ENCODE measurements at places on chromosomes 7 and 10.

DNA sequence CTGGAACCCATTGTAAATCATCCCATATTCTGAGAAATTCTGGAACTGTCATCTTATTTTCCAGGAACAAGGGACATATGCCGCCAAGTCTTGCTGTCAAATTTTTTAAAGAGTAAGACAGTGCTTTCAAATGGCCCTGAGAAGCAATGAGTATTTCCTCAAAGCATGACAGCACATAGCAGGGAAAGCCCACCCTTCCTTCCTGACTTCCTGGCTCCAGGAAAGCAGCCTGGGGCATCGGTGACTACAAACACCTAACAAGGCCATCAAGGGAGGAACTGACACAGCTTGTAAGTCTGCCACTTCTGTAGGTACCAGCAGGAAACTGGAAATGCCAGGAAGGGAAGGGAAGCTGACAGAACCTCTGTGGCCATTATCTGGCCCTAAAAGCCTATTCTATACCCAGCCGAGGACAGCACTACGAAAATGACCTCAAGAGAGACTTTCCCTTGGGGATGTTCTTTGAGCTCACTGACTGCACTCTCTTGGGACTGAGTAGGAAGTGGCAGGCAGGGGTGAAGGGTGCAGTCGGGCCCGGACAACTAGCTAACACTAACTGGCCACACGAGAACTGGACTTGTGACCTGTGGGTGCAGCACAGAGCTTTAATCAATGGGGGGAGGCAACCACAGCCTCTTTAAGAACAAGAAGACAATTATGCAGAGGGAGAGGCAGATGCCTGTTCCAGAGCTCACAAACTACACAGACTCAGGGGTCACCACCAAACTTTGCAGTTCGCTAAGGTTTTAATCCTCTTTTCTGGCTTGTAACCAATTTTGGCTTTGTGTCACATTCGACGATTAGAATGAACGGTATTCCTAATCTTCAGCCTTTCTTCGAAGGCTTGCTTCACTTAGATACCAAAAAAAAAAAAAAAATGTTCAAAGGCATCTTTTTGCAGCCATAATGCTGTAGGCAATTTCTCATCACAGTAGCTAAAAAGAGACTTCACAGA lies 52.0 kb downstream of the GRB10 start:
- DNase-seq, result no peak

DNA sequence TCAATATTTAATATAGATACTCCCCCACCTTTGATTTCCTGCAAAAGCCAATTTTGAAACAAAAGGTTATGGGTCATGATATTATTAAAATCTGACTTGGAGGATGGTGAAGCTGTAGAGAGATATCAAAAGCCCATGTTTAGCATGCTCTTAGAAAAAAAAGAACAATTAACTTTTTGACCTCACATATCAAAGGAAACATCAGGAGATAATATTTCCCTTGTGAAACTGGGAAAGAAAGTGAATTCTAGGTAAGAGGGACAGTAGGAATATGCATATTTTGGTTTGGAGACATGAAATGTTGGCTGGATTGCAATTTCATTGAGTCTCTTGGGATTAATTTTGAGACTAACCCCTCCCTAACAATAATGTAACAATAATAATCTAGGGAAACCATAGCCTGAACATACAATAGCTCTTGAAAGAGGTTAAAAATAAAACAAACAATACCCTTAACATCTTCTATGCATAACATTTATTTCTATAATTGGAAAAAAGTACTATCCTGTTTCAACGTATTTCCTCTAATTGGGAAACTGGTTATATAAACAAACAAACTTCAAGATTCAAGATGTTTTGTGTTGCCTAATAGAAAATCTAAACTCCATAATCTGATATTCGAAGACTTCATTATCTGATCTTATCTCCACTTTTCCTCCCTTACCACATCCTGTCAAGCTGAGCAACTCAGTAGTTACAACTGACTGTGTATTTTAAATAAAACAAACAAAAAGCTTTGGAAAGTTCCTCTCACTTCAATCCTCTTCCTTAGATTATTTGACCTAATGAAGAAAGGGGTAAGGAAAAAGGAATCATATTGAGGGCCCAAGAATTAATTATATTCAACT lies 14.8 kb downstream of the TMEM26 start:
- no peak for DNase-seq

- DNase-seq, result no peak
Measured at GRCh38 chr7:40571796-40572195, 437.0 kb downstream of the SUGCT start.

- DNase-seq, result no peak
Measured at GRCh38 chr7:47844311-47844710, 104.0 kb downstream of the PKD1L1 start.

GRCh38 chr7:34315032-34315431 lies 343.0 kb upstream of the NPSR1 start:
- DNase-seq, result no peak

DNA sequence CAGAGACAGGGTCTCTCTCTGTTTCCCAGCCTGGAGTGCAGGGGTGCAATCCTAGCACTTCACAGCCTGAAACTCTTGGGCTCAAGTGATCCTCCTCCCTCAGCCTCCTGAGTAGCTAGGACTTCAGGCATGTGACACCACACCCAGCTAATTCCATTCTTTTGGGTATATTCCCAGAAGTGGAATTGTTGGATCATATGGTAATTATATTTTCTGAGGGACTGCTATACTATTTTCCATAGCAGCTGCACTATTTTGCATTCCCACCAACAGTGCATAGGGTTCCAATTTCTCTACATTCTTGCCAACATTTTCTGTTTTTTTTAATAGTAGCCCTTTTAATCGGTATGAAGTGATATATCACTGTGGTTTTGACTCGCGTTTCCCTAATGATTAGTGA lies 30.0 kb upstream of the RAB11FIP2 start:
- DNase-seq, result no peak

GRCh38 chr10:28920091-28920490 lies 242.8 kb downstream of the BAMBI start:
- no peak for DNase-seq

DNA sequence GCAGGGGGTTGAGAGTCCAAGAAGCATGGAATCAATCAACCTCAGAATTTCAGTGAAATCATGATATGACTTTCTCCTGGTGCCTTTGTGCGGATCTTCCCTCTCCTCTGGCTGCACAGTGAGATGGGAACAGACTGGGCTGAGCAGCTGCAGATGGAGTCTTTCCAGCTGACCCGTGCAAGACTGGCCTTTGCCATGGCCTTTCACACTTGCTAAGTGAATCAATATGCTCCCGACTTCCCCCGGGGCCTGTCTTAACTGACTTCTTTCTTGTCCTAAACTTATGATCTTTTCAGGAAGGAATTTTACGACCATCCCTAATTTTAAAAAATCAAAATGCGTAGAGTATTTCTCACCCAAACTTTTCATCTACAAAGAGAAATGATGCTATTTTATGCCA lies 469.9 kb downstream of the GALNT17 start:
- DNase-seq, result no peak

GRCh38 chr10:119750391-119751230 lies 24.8 kb downstream of the INPP5F start:
- DNase-seq, result peak; percentile 76

- DNase-seq, result no peak
Measured at GRCh38 chr10:122632031-122632430, 67.6 kb downstream of the C10orf120 start.

- no peak for DNase-seq
Measured at GRCh38 chr7:26723129-26723528, 141.3 kb downstream of the SKAP2 start.

DNA sequence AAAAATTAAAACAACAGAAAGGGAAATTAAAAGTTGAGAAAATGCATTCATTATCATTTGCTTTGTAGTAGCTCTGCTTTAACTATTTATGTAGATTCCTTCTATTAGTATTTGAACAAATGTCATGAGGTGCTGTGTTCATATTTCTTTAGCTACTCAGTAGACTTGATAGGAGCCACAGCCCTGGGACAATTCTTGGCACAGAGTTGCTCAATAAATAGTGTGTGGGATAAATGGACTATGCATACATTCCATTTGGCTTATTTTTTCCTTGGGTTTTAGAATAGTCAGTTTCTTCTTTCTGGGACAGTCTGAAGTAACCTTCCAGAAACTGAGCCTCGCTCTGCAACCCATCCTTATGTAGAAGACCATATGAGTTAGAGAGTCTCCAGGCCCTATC lies 13.4 kb downstream of the RPP30 start:
- DNase-seq, result no peak

DNA sequence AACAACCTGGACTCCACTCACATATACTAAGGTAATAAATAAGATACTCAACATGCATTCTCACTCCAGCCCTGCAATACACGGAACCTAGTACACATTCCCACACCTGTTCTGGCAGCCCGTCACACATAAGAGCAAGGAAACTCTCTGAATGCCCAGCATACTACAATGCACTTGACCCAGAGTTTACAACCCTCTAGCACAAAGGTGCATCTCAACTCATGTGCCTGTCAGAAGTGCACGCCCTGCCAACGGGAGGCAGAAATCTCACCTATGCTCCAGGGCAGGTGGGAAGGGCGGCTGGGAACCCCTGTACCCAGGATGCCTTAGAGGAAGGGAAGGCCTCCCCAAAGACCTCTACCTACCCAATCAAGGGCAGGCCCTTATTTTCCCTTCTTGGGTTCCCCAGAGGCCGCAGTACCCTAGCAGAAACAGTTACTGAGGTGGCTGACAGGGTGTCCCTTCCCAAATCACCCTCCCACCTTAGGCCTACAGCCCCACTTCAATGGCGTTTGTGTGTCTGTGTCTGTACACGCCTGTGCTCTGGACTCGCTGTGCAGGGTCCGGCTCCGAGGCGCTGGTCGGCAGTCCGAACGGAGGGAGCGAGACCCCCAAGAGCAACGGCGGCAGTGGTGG lies 2.0 kb downstream of the EVX1 start:
- no peak for DNase-seq

- no peak for DNase-seq
Measured at GRCh38 chr7:91752102-91752501, 128.4 kb downstream of the MTERF1 start.

DNA sequence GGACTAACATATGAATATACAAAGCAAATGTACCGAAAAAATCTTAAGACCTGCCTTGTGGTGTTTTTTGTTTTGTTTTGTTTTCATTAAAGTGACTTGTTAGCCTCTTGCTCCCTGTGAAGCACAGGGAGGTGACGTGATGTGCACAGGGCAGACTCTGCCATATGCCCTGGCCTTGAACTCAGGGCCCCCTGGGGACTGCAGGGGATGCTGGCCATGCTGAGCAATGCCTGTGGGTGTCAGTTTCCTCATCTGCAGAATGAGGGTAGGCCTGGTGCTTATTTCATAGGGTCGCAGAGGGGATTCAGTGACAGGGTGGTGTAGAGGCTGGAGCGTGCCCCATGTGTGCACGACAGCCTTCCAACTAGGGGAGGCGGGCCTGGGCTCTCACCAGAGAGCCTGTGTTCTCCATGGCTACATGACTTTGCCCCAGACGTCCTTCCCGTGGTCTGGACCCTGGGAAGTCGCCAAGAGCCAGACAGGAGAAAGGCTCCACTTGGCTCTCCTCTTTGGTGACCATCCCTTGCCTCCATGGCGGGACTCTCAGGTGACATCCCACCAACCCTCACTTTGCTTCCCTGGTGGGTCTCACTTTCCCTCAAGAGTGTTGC lies 14.5 kb downstream of the EGFR start:
- DNase-seq, result no peak

DNA sequence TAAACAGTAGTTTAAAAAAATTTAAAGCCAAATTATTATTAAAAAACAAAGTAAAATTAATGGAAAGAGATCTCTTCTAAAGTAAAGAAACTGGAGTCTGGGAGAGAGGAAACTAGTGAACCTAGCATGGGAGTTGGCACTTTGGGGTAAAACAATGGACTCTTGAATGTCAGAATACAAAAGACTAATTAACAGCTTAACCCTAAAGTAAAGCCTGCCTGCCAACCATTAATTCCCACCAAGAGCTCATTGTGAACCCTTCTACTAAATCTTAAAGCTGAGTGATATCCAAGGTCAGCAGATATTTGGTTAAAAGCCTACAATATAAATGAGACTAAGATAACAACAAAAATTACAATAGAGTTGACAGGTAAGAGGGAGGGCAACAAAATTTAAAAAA lies 36.5 kb downstream of the KMT2C start:
- no peak for DNase-seq

GRCh38 chr10:132533571-132534260 lies 3.9 kb upstream of the INPP5A start:
- no peak for DNase-seq

DNA sequence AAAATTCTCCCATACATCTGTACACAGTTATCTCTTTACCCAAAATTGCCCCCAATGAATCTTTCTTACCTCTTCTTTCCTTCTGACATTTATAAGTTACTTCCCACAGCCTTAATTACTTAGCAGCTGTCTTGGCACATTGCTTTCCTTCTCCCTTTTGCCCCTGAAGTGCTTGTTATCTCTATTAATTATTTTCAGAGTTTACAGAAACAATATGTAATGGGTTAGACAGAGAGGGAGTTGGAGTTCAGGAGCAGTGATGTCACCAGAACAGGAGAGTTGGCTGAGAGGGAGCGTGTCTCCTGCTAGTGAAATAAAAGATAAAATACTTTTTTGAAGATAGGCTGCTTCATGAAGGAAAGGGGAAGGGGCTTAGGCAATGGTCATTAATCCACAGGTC lies 57.4 kb downstream of the ITGB8 start:
- no peak for DNase-seq

DNA sequence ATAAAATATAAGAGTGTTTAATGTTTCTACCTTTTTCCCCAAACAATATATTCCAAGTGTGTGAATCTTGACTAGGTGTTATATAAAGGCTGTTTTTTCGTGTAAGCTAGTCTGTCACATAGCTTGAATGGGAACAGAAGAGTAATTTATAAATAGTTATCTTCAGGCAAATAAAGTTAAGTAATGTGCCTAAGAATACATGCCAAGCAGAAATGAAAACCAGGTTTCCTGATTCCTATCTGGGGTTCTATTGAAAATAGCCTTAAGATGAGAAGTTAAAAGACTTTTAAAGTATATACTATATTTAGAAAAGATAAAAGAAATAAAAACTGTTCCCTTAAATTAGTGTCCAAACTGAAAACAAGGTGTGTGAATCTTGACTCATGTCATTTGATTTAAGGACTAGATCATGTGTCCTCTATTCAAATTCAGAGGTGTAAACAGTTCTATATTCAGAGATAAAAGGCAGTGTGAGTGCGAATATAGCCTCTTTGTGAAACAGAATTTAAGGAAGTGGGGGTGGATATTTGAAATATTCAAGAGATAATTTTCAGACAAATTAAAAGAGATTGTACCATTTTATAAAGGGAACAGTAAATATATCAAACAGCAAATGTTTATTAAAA lies 247.5 kb downstream of the THSD7A start:
- DNase-seq, result no peak

All from inflammatory macrophage (primary cell).